Muscle of leg (tissue), 16 donors: ENCODE measurements at places on chromosomes 11 and 22. TPM values are rescaled to one million over a fixed set of nuclear protein-coding genes. Genes with fewer than 3 reads are reported as not detected.

OR2AG2 gene
- 0.04 TPM for total RNA-seq

ME3 gene
- 12.4 TPM for total RNA-seq

OR52I2 gene
- total RNA-seq = not detected

ABTB2 gene
- total RNA-seq = 3.5 TPM

- H3K4me3 ChIP-seq = no peak overlapping the region
- no peaks in the 10 kb centered on the region for H3K36me3 ChIP-seq
- H3K4me1 ChIP-seq = no peaks in the 10 kb centered on the region
- no peaks in the 10 kb centered on the region for H3K27me3 ChIP-seq
- DNase-seq = peak; percentile 22
Observed at GRCh38 chr11:109547356-109548027, 125.5 kb downstream of the C11orf87 start.
